ENCODE measurements at places on chromosomes 7 and 10.
A peak's percentile ranks its signal among the peaks of the same experiment; 100 is the strongest.

DNA sequence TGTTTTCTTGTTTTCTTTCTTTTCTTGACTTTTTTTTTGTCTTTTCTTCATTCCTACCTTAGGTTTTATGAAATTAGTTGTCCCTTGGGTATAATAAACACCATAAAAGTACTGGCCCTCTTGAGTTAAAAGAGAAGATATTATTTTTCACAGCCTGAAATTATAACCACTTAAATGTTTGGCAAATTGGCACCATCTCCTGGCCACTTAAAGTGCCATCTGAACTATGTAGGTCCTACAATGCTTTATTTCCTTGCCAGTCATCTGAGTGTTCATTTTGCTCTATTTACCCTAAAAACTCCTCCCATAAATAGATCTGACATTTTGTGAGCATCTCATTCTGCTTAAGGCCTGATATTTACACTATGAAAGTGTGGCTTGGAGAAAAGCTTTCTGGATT lies 98.9 kb upstream of the PRKCQ start:
- DNase-seq, result no peak

DNA sequence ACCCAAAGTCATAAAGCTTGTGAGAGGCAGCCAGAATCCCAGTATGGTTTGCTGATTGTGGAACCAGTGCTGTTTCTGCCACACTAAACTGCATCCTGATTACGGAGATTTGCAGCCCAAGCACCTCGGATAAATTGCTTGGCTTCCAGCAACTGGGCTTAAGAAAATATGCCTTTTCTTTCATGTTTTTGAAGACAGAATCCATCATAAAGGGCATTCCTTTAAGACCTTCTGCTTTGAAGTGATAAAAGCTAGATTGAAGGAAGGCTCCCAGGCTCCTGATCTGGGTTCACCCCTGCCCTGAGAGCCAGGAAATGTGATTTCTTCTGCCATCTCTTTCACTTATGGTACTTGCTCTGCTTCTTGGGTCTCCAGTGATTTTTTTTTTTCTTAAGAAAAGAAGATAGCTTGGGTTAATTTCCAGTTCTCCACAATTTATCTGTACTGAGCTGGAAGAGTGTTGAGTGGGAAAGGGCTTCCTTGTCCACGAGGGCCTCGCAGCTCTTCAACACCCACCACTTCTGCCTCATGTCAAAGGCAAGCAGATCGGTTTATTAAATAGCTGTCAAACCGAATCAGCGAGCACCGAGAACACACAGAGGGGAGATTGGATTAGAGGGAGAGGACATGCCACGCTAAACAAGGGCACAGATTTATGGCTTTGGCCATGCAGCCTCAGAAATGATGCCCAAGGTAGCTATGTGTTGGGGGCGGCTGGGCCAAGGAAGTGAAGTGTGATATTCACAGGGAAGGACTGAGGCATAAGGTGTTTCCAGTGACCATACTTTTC lies 94.9 kb upstream of the TBX20 start:
- DNase-seq, result no peak

DNA sequence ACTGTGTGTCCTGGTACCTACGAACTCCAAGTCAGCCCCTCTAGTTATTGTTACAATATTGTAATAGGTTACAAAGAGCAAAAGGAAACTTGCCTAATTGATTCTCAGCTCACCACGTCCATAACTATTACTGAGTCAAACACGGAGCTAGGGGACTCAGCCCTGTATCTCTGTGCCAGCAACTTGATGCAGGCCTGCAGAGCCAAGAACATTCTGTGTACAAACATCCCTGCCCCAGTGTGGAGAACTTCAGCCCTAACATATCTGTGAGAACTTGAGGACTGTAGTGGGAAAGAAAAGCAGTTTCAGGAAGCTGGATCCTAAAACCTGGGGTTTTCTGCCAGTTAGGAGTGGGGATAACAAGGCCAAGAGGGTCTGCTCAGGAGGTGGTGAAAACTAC lies 114.9 kb upstream of the PRSS58 start:
- no peak for DNase-seq

GRCh38 chr7:35596061-35596460 lies 98.9 kb downstream of the HERPUD2 start:
- DNase-seq, result no peak

- no peak for DNase-seq
Observed at GRCh38 chr7:83807774-83808173, 158.8 kb upstream of the SEMA3E start.

DNA sequence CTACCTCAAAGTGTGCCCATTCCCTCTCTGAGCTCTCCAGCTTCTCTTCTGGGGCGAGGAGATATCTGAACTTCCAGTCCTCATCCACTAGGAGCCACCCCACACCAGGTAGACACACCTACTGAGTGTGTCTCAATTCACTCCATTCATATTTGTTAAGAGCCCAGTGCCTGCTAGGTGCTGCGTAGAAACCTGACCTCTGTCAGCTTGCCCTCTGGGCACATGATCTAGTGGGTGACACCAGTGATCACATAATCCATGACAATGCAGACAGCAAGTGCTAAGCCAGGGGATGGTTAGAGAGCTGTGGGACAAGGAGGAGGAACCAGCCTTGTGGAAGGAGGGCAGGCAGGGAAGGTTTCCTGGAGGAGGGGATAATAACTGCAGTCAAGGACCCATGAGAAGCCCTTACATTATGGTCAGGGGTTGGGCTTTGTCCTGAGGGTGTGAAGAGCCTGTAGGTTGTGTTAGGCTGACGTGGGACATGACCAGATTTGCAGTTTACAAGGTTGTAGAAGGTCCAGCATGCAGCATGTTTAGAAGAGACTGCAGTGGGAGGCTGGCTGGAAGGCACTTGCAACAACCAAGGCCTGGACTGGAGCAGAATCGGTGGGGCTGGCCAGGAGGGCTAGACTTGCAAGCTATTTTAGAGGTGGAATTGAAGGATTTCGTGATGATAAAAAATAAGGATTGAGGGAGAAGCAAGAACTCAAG lies 81.8 kb downstream of the COL13A1 start:
- no peak for DNase-seq

DNA sequence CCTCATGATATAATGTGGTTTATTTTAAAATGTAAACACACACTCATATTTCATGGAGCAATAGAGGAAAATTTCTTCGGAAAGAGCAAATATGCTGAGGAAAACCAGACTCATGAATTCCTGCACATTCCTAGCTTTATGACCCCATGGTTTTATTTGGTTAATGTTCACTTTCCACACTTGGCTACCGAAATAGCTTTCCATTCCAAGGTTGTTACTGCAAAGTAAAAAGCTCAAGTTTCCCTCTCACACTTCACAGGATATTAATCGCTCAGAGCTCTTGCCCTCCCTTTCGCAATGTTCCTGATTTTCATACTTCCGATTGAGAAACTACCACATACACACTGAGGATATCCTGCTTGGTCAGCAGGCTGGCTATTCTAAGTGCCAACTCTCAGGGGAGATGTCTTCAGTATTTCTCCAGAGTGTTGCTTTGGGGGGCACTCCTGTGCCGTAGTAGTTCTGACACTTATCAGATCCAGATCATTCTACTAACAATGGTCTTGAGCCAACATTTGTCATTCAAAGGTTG lies 77.5 kb upstream of the STEAP1B start:
- peak; percentile 36 for DNase-seq

DNA sequence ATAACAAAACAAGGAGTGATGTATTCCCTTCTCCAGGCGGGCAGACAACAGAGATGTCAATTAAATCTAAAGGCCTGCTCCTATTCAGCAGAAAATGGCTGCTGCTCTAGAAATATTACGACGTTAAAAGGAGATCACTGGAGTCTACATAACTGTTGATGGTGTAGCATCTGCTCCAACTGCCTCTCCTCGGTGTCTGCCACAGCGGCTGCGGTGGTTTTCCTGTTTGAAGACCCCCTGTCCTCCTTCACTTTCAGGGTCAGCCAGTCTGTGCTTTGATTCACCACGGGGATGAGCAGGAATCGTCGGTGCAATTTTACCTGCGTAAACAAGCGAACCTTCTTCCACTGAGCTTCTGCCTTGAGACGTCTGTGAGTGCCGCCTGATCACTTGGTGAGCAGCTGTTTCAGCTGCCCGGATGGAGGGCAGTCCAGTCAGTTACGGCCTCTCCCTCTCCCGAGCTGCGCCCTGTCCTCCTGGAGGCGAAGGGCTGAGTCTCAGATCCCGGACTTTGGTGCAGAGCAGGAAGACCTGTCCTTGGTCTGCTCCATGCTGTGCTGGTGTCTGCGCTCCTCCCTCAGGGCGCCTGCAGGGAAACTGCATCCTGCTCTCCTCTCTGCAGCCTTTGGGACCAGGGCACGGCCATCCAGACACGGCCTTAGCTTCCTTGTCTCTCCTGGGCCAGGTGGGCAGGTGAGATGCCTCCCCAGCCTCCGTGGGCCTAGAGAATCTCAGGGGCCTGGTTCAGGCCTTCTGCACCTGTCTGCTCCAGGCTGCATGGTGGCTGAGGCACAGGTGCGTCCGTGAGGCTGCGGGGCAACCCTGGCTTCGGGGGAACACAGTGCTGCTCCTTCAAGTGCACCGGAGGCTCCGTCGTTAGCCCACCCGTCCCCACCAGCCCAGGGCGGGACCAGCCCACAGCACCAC lies 326.6 kb downstream of the ADARB2 start:
- DNase-seq, result no peak

DNA sequence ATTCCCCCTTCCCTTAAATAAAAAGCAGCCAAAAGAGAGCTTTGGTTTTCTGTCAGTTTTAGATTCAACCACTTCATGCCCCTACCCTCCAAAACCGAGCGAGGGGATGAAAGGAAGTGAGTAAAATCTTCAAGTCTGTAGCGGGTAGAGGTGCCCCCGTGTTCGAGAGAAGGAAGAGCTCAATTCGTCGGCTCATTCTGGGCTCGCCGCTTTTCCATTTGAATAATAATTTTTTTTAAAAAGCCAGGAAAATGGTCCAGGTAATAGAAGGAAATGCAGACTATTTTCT lies 436.2 kb upstream of the GALNT17 start:
- DNase-seq, result no peak

GRCh38 chr7:73706126-73707044 lies 13.1 kb downstream of the STX1A start:
- peak; percentile 57 for DNase-seq

- no peak for DNase-seq
Observed at GRCh38 chr7:83065714-83066113, 97.0 kb downstream of the PCLO start.

DNA sequence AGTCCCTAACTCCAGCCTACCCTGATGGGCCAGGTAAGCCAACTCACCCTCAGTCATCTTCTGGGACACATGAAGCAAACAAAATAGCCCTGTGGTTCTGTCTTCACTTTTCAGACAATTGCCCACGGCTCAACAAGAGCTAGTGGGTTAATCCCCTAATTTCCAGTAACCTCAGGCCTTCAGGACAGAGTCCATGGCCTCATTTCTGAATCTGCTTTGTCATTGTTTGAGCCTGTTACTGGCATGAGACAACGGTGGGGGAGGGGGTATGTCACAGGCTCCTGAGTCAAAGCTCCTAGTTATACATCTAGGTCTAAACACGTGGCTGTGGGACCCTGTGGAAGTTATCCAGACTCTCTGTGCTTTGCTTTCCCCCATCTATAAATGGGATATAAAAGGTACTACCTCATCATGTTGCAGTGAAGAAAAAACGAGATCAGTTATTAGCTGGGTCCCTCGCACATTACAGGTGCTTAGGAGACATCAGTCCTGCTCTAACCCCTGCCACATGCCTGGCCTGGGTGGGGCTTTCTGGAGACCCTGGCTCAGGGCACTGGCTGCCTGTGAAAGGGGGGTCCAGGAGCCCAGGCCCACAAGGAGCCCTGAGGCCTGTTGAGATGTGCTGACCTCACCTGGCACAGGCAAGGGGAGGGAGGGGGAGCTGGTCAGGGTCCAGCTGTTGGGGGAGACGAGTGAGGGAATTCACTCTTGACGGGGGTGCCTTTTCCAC lies 16.5 kb downstream of the MAT1A start:
- no peak for DNase-seq

GRCh38 chr10:70814126-70814525 lies 1.6 kb upstream of the SGPL1 start:
- DNase-seq, result no peak

- no peak for DNase-seq
Observed at GRCh38 chr7:149196151-149196704, 882 bp downstream of the ZNF282 start.

DNA sequence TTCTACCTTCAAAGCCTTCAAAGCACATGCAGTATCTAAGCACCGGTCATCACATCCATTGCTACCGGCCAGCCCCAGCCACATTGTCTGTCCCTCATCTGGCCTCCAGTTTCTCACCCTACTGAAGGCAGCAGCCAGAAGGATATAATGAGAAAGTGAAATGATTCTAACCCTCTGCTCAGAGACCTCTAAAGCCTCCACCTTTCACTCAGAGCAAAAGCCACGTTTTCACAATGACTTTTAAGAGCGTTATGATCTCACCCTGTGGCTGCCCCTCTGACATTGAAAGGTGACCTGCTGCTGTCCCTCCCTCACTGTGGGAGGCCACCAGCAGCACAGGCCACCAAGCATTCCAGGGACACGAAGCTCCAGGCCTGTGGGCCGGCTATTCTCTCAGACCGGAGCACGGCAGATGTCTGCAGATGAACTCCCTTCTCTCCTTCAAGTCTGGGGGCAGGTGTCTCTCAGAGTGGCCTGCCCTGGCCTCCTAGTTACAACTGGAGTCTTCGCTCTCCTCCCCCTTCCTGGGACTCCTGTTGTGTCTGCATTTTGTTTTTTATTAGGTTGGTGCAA lies 94.9 kb upstream of the EEPD1 start:
- no peak for DNase-seq

DNA sequence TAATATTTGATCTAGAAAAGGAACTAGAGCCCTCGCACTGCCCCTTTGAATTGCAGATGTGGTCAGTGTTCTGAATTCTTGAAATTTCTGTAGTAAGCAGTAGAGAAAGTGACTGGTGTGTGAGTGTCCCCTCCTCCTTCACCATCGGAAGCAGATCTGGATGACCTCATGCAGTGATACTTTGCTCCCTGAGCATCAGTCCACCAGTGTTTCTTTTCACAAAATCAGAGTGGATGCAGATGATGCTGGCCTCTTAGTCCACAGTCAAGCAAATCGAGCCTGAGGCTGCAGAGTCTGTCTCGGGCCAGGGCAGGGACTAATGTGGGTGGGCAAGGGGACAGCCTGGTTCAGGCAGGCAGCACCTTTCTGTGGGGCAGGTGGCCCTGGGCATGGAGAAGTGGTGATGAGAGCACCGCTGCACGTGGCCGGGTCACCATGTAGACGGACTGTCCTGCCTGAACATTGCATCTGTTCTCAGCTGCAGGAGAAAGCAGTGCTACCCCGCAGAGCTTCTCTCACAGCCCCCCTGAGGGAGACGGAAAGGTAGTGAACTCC lies 5.4 kb downstream of the INSIG1 start:
- DNase-seq, result no peak

DNA sequence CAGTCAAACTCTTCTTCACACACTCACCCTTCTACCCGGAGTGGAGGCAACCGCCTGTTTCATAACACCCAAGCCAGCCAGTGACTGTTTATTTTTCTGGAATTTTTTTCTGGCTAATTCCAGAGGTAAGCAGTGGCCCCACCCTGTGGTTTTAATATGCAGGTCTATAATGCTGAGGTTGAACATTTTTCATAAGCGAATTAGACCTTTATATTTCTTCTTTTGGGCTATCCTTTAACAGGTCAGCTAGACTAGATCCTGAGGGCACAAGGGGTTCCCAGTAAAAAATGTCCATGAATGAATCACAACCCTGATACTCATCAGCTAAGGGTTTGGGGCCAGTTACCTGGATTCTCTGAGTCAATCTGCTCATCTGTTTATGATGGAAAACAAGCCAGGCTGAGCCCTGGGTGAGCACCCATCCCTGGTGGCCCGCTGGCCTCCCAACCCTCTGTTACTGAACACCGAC lies 76.2 kb downstream of the GRB10 start:
- DNase-seq, result no peak

Measured in heart left ventricle (tissue), 16 donors.